ENCODE measurements at places on chromosomes 13 and 19.

DNA sequence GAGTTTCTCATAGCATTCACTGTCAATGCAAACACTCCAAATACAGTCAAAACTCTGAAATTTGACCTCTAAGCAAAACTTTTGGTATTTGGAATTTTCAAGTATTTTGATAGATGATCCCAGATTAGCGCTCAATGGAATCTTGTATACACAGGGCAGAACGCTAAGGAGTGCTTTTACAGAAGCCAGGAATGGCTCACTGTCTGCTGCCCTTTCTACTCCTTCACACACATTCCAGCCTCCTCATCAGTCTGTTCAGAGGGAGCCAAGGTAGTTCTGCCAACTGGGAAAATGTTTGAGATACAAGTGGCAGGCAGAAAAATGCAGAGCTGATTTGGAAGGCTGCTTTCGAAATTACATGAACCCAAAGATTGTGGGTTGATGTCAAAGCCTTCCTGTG lies 4.4 kb upstream of the STARD13 start:
- H3K27me3 ChIP-seq = peaks cover 3% of the 10 kb centered on the region
- no peaks in the 10 kb centered on the region for H3K36me3 ChIP-seq
- no peak overlapping the region for H3K4me3 ChIP-seq

GRCh38 chr13:102692491-102692826 lies 2.4 kb downstream of the METTL21C start:
- H3K27ac ChIP-seq = no peak overlapping the region
- no peak overlapping the region for H3K4me3 ChIP-seq
- DNase-seq = no peak
- no peaks in the 10 kb centered on the region for H3K27me3 ChIP-seq

DNA sequence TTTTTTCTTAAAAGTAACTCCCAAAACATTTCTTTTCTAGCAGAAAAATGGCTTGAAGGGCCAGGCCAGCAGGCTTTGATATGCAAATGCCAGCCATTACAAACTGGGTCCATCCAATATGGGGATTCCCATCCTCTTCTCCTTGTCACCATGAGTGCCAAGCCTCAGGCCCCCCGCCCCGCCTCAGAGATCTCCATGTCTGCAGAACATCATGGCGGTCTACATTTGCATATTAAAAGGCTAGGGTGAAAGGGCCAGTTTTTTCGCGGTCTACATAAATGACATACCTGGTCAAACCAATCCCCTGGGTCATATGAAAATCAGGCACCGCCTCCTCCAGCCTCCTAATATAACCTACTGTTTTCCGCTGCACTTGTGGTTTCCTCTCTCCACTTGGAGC lies 1327.6 kb downstream of the UQCRFS1 start:
- no peaks in the 10 kb centered on the region for H3K4me1 ChIP-seq
- H3K27me3 ChIP-seq = no peaks in the 10 kb centered on the region
- no peak overlapping the region for H3K4me3 ChIP-seq
- H3K36me3 ChIP-seq = no peaks in the 10 kb centered on the region
- DNase-seq = no peak
- no peak overlapping the region for H3K27ac ChIP-seq

GRCh38 chr13:110616103-110617101 lies 1.1 kb downstream of the NAXD start:
- H3K27ac ChIP-seq = peak overlapping the region; percentile 93
- H3K36me3 ChIP-seq = no peaks in the 10 kb centered on the region
- H3K4me3 ChIP-seq = peak overlapping the region; percentile 82
- H3K27me3 ChIP-seq = no peaks in the 10 kb centered on the region
- no peak for DNase-seq
- peaks cover 19% of the 10 kb centered on the region for H3K4me1 ChIP-seq

DNA sequence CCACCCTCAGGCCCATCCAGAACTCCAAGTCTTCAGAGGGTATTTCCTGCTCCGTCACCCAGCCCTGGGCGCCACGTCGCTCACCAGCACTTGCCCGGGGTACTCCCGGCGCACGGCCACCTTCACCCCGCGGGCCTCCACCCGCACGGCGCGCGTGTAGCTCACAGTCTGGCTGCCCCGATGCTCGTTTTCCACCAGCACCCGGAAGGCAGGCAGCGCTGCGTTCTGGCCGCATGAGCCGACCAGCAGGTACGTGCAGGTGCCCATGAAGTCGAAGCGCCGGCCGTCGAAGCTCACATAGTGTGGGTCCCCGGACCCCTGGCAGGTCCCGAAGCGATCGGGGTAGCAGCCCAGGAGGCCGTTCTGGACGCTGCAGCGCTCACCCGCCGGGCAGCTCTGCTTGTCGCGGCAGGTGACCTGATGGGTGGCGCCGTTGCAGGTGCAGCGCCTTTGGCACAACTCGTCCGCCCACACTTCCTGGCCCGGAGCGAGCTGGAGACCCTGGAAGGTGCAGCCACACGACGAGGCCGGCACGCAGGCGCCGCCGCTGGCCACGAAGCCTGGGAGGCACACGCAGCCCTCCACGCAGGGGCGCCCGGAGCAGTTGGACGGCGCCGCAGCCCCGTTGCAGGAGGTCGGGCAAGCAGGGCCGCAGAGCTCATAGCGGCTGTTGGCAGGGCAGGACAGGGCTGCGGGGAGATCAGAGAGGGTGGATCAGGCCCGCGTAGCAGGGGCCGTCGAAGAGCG lies 19.2 kb downstream of the FCGBP start:
- no peaks in the 10 kb centered on the region for H3K36me3 ChIP-seq
- no peak overlapping the region for H3K4me3 ChIP-seq
- no peaks in the 10 kb centered on the region for H3K4me1 ChIP-seq
- H3K27ac ChIP-seq = no peak overlapping the region
- H3K27me3 ChIP-seq = no peaks in the 10 kb centered on the region
- DNase-seq = no peak

DNA sequence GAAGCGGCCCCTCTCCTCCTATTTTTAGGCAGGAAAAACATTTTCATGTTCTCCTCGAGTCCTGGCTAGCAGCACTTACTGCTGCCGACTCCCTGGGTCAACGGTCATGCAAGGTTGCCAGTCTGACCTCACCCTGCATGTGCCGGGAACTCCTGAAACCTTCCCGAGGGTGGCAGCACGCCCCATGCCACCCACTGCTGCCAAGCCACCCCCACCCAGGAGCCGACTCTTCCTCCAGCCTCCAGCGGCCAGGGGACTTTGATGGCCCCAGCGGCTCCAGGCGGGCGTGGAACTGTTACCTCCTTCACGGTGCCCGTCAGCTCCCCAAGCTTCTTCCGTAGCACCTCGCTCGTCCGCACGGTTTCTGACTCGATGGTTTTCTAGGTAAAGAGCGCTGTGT lies 8.7 kb downstream of the TIMM44 start:
- no peak for DNase-seq
- no peak overlapping the region for H3K27ac ChIP-seq
- H3K4me3 ChIP-seq = no peak overlapping the region

DNA sequence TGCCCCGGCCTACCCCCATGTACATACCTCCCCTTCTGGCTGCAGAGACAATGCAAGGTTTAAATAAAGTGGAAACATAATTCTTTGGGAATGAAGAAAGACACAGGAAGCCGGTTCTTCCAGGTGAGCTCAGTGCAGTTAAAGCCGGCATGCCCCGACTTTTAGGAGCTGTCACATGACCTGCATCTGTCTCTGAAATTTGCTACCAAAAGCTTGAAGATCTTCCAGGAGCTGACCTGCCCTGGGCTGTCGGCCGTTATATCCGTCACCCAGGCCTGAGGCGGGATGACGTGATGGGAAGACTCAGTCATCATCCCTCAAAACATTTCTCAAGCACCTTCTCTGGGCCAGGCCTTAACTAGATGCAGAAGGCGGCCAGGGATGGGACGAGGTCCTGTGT lies 10.3 kb downstream of the RAB8A start:
- no peaks in the 10 kb centered on the region for H3K27me3 ChIP-seq
- peak overlapping the region; percentile 12 for H3K27ac ChIP-seq
- no peak for DNase-seq
- no peak overlapping the region for H3K4me3 ChIP-seq
- peaks cover 3% of the 10 kb centered on the region for H3K4me1 ChIP-seq
- peaks cover 67% of the 10 kb centered on the region for H3K36me3 ChIP-seq

DNA sequence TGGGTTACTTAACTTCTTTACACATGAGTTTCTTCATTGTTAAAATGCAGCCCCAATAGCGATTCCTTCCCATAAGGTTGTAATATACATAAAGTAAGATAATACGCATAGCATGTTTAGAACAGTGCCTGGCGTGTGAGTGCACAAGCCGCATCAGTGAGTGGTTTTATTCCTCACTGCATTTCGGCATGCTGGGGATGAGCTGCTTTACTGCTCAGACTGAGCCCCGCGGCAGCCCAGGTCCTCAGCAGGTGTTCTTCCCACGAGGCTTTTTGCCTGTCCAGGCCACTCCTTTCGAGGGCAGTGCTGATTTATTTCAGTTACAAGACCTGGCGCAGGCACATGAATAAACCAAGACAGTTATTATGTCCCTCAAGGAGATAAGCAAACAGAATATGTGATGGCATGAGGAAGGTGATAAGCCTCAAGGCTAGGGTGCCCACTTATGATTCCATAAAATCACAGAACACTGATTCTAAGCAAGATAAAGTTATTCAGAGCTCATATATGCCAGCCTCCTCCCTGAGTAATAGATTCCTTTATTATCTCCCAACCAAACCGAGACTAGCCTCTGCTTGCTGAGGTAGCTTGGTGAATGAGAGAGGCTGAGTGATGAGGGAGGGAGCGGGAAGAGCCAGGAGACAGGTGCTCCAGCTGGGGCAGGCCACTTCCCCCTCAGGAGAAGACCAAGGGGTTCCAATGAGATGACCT lies 505.5 kb downstream of the DIAPH3 start:
- H3K4me3 ChIP-seq = no peak overlapping the region
- H3K27me3 ChIP-seq = no peaks in the 10 kb centered on the region

GRCh38 chr19:45789035-45789786 lies 3.4 kb downstream of the DMWD start:
- no peak for DNase-seq
- H3K4me1 ChIP-seq = peaks cover 49% of the 10 kb centered on the region
- H3K27ac ChIP-seq = no peak overlapping the region

GRCh38 chr19:31071136-31071855 lies 277.9 kb downstream of the TSHZ3 start:
- no peaks in the 10 kb centered on the region for H3K4me1 ChIP-seq
- no peak for DNase-seq
- no peak overlapping the region for H3K4me3 ChIP-seq
- H3K27me3 ChIP-seq = no peaks in the 10 kb centered on the region
- no peaks in the 10 kb centered on the region for H3K36me3 ChIP-seq

DNA sequence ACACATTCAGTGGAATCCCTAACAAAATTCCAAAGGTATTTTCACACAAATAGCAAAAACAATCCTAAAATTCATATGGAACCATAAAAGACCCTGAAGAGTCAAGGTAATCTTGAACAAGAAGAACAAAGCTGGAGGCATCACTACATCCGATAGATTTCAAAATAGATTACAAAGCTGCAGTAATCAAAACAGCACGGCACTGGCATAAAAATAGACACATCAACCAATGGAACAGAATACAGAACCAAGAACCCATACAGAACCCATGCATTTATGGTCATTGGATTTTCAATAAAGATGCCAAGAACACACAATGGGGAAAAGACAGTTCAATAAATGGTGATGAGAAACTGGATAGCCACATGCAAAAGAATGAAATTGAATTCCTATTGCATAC lies 32.5 kb downstream of the ZNF566 start:
- DNase-seq = no peak
- no peaks in the 10 kb centered on the region for H3K27me3 ChIP-seq
- H3K36me3 ChIP-seq = no peaks in the 10 kb centered on the region
- H3K4me3 ChIP-seq = no peak overlapping the region

DNA sequence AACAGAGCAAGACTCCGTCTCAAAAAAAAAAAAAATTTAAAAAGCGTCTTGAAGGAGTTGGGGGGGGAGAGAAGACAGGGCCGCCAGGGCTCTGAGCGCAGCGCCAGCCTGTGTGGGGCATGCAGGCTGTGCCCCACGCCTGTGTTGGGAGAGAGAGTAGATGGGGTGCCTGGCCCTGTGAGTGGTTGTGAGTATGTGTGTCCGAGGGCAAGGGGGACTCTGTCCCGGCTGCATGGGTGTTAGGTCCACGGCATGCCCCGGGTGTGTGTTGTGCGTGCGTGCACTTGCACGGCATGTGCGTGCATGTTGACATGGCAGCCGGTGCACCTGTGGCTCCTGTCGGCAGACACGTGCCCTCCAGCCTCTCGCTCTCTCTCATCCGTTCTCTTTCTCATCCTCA lies 3.4 kb downstream of the MAP2K7 start:
- no peak overlapping the region for H3K4me3 ChIP-seq
- H3K4me1 ChIP-seq = peaks cover 22% of the 10 kb centered on the region
- H3K27me3 ChIP-seq = no peaks in the 10 kb centered on the region

GRCh38 chr19:45677351-45678230 lies 9.6 kb downstream of the GIPR start:
- no peaks in the 10 kb centered on the region for H3K36me3 ChIP-seq
- peak overlapping the region; percentile 56 for H3K4me3 ChIP-seq
- peak overlapping the region; percentile 44 for H3K27ac ChIP-seq
- H3K27me3 ChIP-seq = no peaks in the 10 kb centered on the region
- H3K4me1 ChIP-seq = peaks cover 40% of the 10 kb centered on the region

GRCh38 chr13:22014469-22014868 lies 343.6 kb downstream of the FGF9 start:
- H3K4me1 ChIP-seq = peaks cover 7% of the 10 kb centered on the region
- DNase-seq = no peak
- H3K27ac ChIP-seq = no peak overlapping the region

- H3K4me3 ChIP-seq = no peak overlapping the region
- H3K36me3 ChIP-seq = peaks cover 18% of the 10 kb centered on the region
- H3K27ac ChIP-seq = no peak overlapping the region
- H3K27me3 ChIP-seq = no peaks in the 10 kb centered on the region
- no peak for DNase-seq
- H3K4me1 ChIP-seq = no peaks in the 10 kb centered on the region
Measured at GRCh38 chr13:23598369-23598768, 28.2 kb downstream of the TNFRSF19 start.

DNA sequence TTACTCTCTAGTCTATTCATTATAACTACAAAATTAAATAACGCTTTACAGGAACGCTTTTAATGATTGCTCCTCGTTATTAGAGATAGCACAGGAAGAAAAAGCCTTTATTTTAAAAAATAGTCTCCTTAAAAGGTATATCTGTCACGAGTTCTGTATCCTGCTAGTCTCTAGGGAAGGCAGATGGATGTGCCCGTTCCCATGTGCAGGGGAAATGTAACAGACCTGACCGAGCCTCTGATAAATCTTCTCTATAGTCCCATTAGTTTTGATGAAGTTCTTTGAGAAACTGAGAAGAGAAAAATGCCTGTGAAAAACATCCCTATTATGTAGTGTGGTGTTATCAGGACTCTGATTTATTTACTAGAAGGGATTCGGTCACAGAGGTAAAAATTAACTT lies 226.4 kb downstream of the PCDH9 start:
- H3K36me3 ChIP-seq = no peaks in the 10 kb centered on the region
- no peak overlapping the region for H3K27ac ChIP-seq
- H3K4me1 ChIP-seq = no peaks in the 10 kb centered on the region
- DNase-seq = no peak
- H3K4me3 ChIP-seq = no peak overlapping the region

DNA sequence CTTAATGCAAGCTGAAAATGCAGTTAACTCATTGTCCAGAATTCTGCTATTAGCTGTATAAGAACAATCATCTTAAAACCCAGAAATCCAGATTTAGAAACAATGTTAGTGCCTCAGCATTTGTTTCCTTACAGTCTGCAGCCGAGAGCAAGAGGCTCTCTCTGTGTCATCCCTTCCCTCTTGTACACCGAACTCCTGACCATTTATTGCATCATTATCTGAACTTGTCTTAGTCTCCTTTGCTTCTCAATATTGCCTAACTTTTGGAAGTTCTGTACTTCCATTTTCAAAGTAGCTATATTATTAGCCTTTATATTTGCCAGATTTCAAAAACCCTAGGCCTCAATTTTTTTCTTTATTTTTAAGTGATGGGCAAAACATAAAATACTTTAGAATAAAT lies 27.1 kb downstream of the RNASEH2B start:
- H3K27ac ChIP-seq = no peak overlapping the region
- no peak for DNase-seq
- peaks cover 64% of the 10 kb centered on the region for H3K36me3 ChIP-seq
- H3K27me3 ChIP-seq = no peaks in the 10 kb centered on the region
- no peak overlapping the region for H3K4me3 ChIP-seq
- H3K4me1 ChIP-seq = no peaks in the 10 kb centered on the region
